ENCODE measurements at places on chromosomes 5 and 9.
A peak's percentile ranks its signal among the peaks of the same experiment; 100 is the strongest.

- no peak for DNase-seq
Observed at GRCh38 chr9:95666096-95666784, 149.5 kb upstream of the PTCH1 start.

GRCh38 chr9:110069326-110070248 is 138.4 kb downstream of the C9orf152 start:
- DNase-seq, result no peak

DNA sequence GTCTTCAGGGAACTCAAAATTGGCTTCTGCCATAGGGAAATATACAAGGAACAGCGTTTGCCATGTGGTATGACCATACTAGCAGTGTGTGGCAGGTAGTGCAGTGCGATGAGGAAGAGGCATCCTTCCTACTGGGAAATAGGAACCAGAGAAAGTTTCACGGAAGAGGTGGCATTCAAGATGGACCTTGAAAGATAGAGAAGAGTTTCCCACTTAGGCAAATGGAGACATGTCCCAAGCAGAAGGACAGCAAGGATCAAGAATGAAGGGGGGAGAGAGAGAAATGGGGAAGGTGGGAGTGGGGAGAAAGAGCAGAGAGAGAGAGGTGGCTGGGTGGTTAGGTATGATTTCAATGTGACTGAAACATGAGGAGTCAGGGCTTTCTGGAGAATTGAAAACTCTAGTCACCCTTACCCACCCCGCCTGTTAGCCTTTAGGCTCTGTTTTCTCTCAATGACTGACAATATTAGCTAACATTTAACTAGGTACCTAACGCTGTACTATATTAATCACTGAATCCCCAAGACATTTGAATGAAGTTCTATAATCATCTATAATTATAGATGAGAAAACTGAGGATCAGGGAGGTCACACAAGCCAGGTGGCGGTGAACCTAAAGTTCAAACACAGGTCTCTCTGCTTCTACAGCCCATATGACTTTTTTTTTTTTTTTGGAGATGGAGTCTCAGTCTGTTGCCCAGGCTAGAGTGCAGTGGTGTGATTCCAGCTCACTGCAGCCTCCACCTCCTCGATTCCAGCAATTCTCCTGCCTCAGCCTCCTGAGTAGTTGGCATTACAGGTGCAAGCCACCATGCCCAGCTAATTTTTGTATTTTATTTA is 171.3 kb downstream of the NR3C1 start:
- DNase-seq, result no peak

DNA sequence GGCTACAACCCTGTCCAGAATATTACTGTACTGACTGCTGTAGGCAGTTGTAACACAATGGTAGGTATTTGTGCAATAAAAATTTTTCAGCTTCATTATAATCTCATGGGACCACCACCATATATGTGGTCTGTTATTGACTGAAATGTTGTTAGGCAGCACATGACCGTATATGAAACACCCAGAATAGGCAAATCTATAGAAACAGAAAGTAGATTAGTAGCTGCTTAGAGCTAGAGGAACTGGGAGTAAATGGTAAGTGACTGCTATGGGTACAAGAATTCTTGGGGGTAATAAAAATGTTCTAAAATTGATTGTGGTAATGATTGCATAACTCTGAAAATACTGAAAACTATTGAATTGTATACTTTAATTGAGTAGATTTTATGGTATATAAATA is 185.7 kb downstream of the ESM1 start:
- DNase-seq, result no peak

GRCh38 chr9:76412638-76413037 is 18.4 kb upstream of the RFK start:
- no peak for DNase-seq

- DNase-seq, result no peak
Observed at GRCh38 chr5:94748212-94748611, 129.7 kb downstream of the SLF1 start.

GRCh38 chr9:15227491-15227890 is 79.5 kb downstream of the TTC39B start:
- DNase-seq, result no peak

GRCh38 chr5:178784391-178784790 is 53.9 kb upstream of the ZNF354A start:
- DNase-seq, result no peak

GRCh38 chr9:34512131-34513078 is 10.4 kb downstream of the ENHO start:
- no peak for DNase-seq

- no peak for DNase-seq
Observed at GRCh38 chr9:90840696-90841095, 39.1 kb downstream of the SYK start.

DNA sequence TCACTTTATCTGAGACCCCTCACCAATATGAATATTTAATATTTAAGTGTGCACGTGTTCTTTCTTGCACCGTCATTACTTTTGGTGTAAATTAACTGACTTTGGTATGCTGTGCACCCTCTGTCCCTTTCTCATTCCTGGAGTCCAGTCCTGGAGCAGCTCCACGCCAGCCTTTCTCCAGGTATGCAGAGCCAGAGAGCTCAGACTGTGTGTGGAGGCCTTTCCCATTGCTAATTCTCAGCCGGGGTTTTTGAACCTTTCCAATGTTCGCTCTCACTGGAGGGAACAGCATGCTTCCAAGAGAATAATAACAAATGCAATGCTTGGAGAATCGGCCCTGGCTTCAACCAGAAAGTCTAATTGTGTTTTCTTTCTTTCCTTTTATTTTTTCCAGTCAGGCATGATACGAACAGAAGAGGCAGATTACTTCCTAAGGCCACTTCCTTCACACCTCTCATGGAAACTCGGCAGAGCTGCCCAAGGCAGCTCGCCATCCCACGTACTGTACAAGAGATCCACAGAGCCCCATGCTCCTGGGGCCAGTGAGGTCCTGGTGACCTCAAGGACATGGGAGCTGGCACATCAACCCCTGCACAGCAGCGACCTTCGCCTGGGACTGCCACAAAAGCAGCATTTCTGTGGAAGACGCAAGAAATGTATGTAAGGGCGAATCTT is 41.7 kb downstream of the ADAMTS16 start:
- no peak for DNase-seq

- no peak for DNase-seq
Observed at GRCh38 chr9:14209399-14210345, 104.3 kb downstream of the NFIB start.

DNA sequence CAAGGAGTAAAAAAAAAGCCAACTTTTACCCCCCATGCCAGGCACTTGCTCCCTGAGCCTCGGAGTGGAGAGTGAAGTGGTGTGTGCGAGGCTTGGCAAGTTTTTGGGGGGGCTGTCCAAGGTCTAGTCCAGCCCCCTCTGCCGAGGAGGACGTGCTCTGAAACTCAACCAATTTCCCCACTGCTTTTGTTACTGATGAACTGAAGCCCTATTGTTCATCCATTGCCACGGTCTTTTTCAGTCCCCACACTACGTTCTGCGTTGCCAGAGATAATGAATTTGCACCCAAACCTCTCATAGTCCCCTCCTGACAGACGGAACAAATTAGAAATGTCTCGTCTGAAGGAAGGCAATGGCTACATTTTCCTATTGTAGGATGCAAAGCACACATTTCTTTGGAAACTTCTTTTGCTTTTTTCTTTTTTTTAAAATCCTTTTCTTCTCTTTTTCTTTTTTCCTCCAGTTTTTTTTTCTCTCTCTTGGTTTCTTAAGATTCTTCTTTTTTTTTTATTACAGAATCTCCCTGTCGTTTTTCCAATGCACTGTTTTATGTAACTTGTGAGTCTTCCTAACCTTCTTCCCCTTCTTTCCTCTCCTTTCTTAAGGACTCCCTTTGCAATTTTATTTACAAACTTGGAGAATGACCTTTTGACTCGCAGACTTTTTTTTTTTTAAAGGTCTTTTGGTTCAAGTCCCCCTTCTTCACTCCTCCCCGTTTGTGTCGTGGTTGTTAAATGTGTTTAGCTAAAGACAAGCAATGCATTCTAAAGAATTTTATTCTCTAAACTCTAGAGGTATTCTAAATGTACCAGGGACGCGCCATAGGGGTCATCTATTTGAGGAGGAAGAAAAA is 209.5 kb downstream of the MEF2C start:
- DNase-seq, result peak; percentile 30

- DNase-seq, result no peak
Observed at GRCh38 chr5:127019928-127020327, 10.4 kb downstream of the MARCHF3 start.

- no peak for DNase-seq
Observed at GRCh38 chr5:34582371-34582770, 73.8 kb upstream of the RAI14 start.

DNA sequence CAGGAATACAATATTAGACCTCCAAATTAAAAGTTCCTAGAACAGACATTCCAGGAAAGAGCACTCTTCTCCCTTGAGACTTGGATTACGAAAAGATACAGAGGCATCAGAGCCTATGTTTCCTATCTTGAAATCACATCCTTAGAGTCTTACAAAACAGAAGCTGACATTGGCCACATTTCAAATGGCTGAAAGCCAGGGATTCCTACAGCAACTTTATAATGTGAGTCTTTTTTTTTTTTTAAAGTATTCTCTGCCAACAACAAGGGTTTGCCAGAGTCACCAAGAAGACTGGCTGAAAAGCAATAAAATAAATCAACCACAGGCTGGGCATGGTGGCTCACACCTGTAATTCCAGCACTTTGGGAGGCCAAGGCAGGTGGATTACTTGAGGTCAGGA is 63.1 kb downstream of the TRPM6 start:
- DNase-seq, result no peak

DNA sequence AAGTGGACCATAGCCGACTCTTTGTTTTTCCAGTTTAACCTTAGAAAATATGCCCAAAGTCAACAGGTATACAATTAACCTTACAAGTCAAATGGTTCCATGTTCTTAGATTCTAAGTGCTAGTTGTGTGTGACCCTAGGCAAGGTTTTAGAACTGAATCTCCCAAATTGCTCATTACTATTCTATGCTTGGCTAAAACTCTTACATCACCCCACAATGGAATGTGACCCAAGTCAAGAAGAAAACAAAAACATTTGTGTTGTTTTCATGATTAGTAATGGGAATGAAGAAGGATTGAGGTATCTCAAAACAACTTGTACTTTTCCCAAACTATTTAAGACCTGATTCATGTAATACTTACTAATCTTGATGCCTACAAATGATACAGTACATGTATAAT is 159.2 kb downstream of the ARRDC3 start:
- no peak for DNase-seq

Data from SHP77 treated with DMSO at 0.1 percent for 48 hours (cell line).